ENCODE measurements at places on chromosomes 11 and 22. TPM values are rescaled to one million over a fixed set of nuclear protein-coding genes. Genes with fewer than 3 reads are reported as not detected.
A peak's percentile ranks its signal among the peaks of the same experiment; 100 is the strongest.

DNA sequence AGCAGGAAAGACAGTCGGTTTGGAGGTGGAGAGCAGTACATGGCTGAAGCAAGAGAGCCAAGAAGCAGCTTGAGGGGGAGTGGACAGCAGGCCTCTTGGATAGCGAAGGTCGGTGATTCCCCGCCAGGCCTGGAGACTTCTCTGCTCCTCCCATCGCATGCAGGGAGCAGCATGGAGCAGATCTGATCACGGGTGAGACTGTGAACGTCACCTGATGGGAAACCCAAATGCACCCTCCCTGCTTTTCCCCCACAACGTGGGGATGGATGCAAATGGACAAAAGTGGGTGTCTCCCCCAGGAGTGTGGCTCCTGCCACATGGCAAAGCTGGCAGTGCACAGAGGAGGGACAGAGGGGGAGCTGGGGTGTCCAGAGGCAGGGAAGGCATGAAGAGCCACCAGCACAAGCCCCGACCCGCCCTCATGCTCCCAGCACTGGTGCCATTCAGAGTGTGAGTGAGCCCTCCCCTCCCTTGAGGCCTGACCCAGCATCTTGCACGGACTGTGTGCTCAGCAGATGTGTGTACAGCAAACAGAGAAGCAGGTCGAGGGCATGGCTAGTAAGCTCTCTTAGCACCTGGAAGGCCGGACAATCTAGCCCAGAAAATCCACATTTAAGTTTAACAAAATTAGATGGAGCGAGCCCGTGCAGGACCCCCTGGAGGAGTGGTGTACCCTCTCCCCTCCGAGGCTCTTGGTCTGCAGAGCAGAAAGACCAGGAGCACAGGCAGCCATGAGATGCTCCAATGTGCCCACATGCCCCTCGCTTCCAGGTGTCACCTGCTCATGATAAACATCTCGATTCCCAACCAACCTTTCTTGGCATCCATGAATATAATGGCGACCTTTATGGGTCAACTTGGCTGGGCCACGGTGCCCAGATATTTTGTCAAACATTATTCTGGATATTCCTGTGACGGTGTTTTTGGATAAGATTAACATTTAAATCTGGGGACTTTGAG lies 661.7 kb downstream of the TBC1D22A start:
- no peak for DNase-seq

GRCh38 chr11:47656260-47656885 lies 14.0 kb upstream of the MTCH2 start:
- DNase-seq, result no peak

Gene MMP12
- 4.7 TPM for polyA plus RNA-seq

GRCh38 chr11:69328231-69328630 lies 34.3 kb downstream of the MYEOV start:
- no peak for DNase-seq

Gene PGM2L1
- polyA plus RNA-seq, result 4.3 TPM

Gene OR2AG1
- polyA plus RNA-seq, result not detected

GRCh38 chr11:65863889-65864705 lies 3.9 kb downstream of the MUS81 start:
- no peak for DNase-seq

Gene UPK3A
- 2.4 TPM for polyA plus RNA-seq

DNA sequence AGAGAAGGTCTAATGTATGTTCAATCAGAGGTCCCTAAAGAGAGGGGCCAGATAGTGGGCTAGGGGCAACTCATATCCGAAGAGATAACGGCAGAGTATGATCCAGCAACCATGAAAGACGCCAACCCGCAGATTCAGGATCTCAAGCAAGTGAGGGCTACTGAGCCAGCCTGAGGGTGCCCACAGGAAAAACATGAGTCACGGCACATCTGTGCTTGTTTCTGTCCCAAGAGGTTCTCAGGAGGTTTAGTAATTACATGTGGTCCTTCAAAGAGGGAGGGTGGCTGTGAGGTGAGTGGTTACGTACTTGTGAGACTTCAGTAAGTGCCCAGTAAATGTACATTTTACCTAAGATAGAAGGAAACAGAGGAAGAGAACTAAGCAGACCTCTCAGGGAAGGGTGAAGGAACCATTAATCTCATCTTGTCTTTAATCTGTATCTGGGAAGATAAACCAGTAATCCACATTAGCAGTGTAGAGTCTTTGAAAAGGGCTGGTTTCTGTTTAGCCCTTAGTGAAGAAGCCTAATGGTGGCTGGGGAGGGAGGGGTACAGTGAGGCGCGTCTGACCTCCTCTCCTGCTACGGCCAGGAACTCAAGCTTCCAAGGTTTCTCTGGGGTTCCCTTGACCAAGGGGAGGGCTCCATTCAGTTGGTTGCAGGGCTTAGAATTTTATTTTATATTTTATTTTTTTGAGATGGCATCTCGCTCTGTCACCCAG lies 10.2 kb downstream of the SIRT3 start:
- DNase-seq, result no peak

DNA sequence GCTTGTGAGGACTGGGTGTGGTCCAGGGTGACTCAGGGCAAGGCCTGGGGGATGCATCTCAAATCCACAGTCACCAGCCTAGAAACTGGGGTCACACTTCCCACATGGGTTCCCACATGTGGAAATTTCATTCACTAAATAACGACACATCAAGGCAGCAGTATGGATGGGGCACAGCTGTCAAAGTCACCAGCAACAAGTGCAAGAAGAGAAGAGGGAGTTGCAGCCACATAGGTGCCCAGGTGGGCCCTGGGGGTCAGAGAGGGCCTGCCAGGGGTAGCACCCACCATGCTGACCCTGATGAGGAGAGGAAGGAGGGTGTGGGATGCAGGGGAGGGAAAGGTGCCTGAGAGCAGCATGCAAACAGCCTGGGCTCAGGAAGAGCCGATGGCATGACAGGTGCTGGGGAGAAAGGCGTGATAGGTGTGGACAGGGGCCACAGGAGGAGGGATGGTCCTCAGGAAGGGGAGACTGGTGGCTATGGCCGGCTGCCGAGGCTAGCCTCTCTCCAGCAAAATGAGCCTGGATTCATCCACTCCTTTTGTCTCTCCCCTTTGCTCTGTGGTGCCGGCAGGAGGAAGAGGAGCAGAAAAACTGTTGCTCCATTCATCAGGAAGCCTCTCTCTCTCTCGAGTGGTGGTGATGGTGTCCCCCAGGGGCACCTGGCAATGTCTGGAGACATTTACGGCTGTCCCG lies 22.3 kb downstream of the DGCR6L start:
- DNase-seq, result no peak

Gene EMSY
- polyA plus RNA-seq, result 29.0 TPM

DNA sequence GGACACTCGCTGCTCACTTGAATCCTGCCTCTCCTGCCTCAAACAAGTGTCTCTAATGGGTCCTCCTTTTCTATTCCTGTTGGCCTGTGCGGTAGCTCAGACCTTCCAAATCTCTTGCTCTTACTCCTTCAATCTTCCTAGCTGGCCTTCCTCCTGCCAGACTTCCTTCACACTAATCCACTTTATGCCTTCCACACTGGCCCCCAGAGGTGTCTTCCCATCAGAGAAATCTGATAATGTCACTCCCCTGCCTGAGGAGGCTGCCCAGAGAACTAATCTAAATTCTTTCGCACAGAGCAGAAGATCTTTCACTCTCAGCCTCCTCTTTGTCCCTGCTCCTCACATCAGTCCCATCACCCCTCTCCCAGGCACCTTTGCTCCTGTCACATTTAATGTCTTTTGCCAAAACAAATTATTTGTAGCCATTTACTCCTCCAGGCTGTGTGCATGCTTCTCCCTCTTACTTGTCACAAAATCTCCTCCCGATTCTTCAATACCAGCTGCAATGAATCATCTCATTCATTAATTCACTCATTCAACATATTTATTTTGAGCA lies 175.7 kb downstream of the MAML2 start:
- no peak for DNase-seq

DNA sequence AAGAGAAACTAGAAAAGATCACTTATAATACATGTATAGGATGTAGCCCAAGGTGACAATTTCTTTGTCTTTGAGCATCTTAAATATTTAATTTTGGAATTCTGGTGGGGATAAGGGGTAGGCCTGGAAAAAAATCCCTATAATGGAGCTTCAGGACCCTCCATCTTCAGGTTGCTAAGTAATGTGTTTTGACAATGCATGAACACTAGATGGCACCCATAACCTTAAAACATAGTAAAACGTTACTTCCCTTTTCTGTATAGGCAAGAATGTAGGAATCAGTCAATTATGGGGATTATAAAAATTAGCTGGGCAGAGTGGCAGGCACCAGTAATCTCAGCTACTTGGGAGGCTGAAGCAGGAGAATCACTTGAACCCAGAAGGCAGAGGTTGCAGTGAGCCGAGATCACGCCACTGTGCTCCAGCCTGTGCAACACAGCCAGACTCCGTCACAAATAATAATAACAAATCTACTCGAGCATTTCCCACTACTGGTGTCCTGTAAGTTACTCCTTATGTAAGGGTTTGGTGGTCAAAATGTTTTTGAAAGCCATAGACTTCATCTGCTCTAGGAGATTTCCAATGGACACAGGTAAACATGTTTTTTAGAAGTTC lies 541.9 kb upstream of the CCDC90B start:
- DNase-seq, result peak; percentile 36

Gene GAL
- polyA plus RNA-seq, result 0.44 TPM

GRCh38 chr11:123481640-123482039 lies 51.6 kb downstream of the GRAMD1B start:
- no peak for DNase-seq

DNA sequence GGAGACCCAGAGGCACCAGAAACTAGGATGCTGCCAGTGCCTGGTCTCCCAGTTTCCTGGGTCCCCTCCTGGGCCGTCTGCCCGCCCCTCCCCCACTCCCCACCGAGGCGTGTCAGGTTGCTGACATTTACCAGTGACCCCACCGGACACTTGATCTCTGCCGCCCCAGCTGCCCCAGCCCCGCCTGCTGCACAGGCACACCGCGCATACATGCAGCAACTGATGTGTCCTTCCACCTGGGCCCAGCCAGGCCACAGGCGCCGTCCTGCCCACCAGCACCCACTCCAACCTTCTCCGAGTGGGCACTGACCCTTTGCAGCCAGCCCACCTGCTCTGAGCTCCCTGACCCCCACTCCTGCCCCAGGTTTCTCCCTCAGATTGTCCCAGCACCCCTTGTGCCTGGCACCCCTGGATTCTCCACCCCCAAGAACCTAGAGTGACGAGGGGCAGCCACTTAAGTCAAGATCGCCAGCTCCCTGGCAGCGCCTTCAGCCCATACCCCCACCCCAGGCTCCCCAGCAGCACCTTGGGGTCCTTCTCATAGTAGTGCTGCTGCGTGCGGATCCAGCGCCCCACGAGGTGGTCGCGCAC lies 548 bp downstream of the PYGM start:
- DNase-seq, result no peak

DNA sequence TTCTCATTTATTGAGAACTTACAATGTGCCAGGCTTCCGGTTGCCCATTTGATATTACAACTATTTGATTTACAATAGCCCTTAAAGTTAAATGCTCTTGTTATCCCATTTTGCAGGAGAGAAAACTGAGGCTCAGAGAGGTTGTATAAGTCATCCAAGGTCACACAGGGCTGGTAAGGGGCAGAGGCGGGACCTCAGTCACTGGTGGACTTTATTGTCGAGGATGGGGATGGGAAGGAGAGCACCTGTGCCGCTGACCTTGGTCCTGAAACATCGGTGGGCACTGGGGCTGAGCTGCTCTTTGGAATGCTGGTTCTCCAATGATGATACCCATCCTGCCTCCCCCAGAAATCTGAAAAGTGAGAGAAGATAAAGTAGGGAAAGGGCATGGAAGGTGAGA lies 265.4 kb downstream of the MIAT start:
- DNase-seq, result peak; percentile 48

Gene PNPLA5
- polyA plus RNA-seq, result 0.24 TPM

DNA sequence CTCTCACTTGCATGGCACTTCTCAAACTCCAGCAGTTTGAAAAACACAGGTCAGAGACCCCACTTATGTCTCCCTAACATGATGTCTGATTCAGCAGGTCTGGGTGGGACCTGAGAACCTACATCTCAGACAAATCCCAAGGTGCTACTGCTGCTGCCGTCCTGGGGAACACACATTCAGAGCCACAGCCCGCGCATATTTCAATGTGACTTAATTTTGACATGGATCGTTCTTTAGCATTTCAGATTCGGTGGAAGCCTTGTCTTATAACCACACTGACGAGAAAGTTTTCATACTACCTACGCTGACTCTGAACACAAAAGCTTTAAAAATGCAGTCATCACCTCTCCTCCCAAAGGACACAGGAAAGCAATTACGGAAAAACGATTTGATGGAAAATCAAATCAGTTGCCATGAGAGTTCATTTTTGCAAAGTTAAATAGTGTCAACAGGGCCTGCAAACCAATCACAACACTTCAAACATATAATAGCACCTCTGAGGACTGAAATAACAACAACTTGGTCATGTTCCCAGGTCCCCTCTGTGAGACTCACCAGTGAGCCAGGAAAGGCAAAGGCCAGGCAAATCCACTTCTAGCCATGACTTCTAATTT lies 132.6 kb downstream of the SHANK2 start:
- no peak for DNase-seq

Gene CLTCL1
- polyA plus RNA-seq, result 8.4 TPM

GRCh38 chr11:696955-697491 lies 1.4 kb downstream of the TMEM80 start:
- no peak for DNase-seq

DNA sequence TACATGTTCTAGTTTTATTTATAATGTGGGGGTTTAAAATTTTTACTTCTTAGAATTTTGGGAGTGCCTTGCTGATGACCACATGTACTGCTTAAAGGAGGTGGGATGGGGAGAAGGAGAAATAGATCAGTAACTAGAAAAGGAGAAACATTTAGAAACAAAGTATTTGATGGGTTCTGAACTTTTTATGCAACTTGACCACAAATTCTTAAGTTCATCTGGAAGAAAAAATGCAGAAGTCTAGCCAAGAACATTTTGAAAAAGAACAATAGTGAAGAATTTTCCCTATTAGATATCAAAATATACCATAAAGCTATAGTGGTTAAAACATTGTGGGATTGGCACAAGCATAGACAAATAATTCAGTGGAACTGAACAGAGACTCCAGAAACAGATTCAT lies 73.3 kb upstream of the AMPD3 start:
- DNase-seq, result no peak

- no peak for DNase-seq
These were observed 129.3 kb upstream of the FGF3 start for GRCh38 chr11:69948256-69949141.

GRCh38 chr22:38739300-38740055 lies 16.3 kb downstream of the SUN2 start:
- no peak for DNase-seq

Gene EHF
- polyA plus RNA-seq, result 32.7 TPM

- no peak for DNase-seq
These were observed 524.1 kb downstream of the TBC1D22A start for GRCh38 chr22:47286590-47286989.

- no peak for DNase-seq
These were observed 56.3 kb downstream of the MYO7A start for GRCh38 chr11:77184136-77184860.

DNA sequence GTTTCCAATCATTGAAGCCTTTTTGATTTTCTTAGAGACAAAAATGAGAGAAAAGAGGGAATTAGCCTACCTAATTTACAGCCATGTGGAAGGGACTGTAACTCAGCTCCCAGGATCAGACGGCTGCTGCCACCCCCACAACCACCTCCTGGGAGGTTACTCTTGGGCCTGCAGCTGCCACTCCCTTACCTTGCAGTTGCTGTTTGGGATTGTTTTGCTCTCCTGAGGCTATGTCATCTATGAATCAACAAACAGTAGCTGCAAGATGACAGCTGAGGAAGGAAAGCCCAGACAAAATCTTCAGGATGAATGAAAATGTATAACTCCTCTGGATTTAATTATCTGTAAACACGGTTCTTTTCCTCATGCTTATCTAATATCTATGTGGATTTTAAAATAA lies 28.0 kb upstream of the ZC3H12C start:
- no peak for DNase-seq
